ENCODE measurements at places on chromosomes 3 and 15.

GRCh38 chr15:78422571-78423340 lies 15.3 kb upstream of the IREB2 start:
- DNase-seq: peak; percentile 61

DNA sequence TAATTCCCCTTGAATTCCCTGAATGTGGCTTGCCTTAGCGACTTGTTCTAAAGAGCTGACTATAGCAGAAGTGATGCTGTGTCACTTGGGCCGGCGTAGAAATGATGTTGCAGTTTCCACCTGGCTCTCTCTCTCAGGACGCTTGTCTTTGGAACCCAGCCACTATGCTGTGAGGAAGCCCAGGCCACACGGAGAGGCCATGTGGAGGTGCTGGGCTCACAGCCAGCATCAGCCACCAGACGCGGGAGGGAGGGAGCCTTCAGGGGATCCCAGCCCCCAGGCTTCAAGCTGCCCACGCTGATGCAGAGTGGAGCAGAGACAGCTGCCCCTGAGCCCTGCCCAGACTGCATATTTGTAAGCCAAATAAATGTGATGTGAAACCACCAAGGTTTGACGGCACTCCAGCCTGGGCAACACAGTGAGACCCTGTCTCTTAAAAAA lies 18.6 kb downstream of the RNU5B-1 start:
- DNase-seq: no peak

DNA sequence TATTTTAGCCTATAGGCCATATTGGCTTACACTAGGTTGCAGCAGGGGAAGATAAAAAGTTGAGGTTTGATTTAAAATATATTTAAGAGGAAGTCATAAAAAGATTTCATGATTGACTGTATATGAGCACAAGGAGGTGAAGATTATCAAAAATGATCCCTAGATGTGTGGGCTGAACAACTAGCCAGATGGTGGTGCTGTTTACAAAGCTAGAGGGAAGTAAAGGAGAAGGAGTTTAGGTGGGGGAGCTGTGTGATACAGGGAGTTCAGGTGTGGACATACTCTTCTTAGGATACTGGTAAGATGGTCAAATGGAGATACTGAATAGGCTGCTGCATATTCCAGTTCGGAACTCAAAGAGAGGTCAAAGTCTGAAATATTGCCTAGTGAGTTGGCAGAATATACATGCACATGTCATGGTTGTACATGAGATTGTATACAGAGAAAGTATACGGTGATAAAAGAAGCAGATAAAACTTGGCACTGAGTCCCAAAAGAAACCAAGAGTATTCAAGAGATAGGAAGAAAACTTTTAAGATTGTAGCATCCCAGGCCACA lies 727.8 kb downstream of the NLGN1 start:
- DNase-seq: peak; percentile 16

- no peak for DNase-seq
Measured at GRCh38 chr3:123582315-123582714, 2.5 kb downstream of the HACD2 start.
